ENCODE measurements at places on chromosomes 12 and 14.

DNA sequence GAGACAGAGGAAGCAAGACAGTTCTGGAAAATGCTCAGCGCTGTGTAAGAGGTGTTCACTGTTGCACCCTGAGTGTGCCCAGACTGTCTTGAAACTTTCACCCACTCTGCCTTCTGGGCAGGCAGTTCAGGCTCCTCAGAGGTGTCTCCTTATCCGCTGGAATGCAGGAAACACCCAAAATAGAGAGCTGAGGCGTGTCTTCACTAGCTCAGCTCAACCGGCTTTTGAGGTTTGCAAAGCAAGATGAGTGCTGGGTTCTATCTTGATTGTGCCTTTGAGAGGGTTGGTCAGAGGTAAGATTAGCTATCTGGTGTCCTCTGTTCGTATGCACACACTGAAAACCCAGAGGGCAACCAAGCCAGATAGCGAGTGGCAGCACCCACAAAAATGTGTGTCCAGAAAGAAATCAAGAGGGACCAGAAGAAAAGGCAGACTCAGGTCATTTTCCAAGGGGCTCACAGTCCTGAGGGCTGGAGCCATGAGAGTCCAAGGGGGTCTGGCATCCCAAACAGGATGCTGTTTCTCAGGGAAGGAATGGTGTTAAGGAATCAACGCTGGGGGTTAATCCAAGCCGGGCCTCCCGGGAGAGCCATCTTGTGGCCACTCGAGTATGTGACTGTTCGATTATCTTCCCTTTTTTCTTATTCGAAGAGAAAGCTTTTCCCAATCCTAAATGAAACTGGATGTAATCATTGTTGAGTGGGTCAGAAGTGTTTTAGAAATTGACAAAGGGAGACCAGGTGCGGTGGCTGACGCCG is 47.1 kb downstream of the TBX3 start:
- DNase-seq, result no peak

DNA sequence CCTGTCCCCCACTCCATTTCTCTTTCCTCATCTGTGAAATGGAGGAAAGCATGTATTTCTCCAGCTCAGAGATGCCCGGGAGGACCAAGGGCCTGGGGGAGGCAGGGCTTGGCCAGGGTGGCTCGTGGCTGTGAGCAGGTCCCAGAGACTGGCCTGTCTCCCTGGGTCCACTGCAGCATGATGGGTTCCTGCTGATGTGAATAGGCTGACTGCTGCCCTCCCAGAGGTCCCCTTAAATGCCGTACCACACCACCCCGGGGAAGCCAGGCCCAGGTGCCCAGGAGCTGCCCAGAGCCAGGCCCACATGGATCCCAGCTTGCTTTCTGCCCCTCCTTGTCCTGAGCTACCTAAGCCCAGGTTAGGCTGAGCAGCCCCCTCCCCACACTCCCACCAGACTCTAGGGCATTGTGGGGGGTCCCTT is 158.2 kb upstream of the C14orf180 start:
- DNase-seq, result no peak

DNA sequence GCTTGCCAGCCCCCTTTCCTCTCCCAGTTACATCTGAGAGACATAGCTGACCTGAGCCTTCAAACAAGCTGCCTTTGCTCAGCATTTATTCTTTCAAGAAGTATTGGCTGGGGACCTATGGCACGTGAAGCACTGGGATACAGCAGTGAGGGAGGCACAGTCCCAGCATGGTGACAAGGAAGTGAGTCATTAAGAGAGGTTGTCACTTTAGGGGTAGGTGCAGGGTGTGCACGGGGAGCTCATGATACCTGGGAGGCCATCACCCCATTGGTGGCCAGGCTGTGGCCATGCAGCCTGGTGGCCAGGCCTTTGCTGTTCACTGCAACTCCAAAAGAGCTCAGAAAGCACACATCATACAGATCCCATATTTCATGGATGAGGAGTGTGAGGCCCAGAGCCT is 5.7 kb upstream of the KRT75 start:
- no peak for DNase-seq

DNA sequence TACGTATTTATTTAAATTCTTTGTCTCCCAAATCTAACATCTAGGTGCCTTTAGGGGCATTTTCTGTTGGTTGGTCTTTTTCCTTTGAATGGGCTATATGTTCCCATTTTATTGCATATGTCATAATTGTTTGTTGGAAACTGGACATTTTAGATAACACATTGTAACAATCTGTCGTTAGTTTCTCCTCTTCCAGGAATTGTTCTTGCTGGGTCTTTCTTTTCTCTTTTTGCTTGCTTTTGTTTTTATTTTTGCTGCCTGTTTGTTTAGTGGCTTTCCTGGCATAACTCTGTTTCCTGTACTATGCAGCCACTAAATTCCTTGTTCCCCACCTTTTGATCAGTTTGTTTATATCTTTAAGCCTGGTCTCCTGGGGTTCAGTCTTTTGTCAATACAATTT is 244.3 kb upstream of the RTL1 start:
- DNase-seq, result no peak

DNA sequence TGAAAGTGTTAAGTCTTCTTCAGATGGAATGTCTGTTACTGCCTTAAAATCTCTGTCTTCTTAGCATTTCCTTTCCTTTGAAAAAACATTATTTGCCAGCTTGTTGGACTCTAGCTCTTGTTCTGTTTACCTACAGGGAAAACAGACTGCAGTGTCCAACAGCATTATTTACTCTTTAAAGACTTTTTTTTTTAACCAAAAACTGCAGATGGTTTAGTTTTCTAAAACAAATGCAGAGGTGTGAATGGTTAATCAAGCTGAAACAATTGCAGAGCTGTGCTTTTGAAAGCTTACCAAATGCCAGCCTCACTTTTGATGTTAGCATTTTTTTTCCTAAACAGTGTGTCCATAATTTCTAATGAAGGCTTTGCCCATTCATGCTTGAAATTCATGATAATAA is 323.3 kb downstream of the TMEM117 start:
- DNase-seq, result no peak

GRCh38 chr14:69828879-69829278 is 31.8 kb upstream of the SLC10A1 start:
- no peak for DNase-seq

- DNase-seq, result no peak
These were observed 69.9 kb downstream of the RPS29 start for GRCh38 chr14:49516286-49516685.

DNA sequence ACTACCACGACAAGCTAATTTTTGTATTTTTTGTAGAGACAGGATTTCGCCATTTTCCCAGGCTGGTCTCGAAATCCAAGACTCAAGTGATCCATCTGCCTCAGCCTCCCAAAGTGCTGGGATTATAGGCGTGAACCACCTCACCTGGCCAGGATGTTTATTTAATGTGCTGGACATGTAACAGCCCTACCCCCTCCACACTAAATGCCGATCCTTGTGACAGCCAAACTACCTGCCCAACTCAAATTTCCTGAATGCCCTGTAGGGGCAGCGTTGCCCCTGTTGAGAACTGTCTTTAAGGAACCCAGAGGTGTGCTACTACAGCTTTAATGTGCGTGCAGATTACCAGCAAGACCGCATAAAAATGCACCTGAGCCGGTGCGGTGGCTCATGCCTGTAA is 48.1 kb downstream of the KCNK13 start:
- DNase-seq, result no peak

GRCh38 chr12:70652451-70652850 is 15.2 kb upstream of the PTPRB start:
- DNase-seq, result no peak

GRCh38 chr12:122842505-122843405 is 7.5 kb downstream of the HIP1R start:
- no peak for DNase-seq

DNA sequence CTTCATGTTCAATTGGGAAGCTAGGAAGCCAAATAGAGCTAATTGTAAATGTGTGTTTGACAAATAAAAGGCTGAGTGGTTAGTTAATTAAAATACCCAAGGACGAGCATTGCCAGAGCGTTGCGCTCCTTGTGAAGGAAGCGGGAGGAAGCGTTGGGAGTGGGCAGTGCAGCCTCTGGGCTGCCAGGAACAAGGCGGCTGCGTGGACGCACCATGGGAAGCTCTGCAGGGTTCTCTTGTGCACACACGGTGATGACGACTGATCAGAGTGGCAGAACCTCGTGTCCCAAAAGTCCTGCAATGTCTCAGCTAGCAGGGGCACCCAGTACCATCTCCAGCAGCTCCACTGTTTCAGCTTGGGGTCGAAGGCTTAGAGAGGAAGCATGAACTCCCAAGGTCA is 546.6 kb upstream of the TMEM132C start:
- DNase-seq, result no peak

GRCh38 chr14:103729496-103730448 is 14.2 kb downstream of the ZFYVE21 start:
- DNase-seq, result no peak

DNA sequence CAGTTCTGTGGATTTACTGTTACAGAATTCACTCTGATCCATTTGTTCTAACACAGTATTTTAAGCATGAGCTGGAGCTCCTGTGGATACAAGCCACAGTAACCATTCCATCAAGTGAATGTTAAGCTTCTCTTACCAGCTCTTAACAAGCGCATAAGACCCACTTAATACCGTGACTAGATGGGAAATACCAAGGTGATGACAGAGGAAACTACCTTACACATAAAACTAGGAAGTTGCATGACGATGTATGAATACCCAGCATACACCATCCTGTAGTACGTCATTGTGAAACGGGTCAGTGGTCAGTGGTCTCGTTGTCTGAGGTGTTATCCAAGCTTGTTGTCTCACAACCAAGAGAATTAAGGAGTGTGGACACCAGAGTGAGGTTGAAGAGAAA is 2.0 kb upstream of the GALC start:
- DNase-seq, result no peak

DNA sequence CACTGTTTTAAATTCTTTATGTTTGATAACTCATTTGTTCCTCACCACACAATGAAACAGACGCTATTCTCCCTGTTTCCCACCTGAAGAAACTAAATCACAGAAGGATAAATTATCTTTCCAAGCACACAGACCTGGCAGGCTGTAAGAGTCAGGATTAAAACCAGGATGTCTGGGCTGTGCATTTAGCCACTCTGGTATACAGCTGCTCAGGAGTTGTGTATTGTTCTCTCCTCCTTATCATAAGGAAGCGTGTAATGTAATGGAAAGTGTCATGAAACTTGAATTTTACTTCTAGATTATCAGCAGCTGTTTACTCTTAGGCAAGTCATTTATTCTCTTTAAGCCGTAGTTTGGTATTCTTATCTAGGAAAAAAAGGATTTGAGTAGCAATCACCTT is 154.8 kb upstream of the LRIG3 start:
- no peak for DNase-seq

DNA sequence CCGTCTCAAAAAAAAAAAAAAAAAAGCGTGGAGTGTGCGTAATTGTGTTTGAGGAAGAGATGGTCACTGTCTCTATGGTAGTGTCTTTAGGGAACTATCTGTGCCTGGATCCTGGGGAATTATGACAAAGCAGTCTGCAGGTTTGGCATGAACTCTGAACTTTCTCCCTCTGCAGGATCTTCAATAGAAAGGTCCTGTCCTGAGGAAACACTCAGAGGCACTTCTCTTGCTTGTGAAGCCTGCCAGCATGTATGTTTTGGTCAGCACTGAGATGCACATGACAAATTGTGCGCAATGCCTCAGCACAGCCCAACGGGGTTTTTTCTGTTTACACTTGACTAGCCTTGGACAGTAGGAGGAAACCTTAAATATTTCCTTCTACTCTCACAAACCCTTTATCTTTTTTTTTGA is 46.6 kb downstream of the ATF7 start:
- DNase-seq, result no peak

- DNase-seq, result no peak
These were observed 157.4 kb downstream of the STXBP6 start for GRCh38 chr14:24892497-24893051.

- DNase-seq, result no peak
These were observed 114.4 kb downstream of the PRICKLE1 start for GRCh38 chr12:42475106-42475505.

GRCh38 chr12:12891881-12892355 is 556 bp downstream of the GPRC5A start:
- DNase-seq, result no peak

Data from activated CD8-positive, alpha-beta memory T cell treated with anti-CD3 and anti-CD28 coated beads for 1 hour (primary cell).